NCI-H2171 (cell line): ENCODE measurements at places on chromosomes 13 and 19.

DNA sequence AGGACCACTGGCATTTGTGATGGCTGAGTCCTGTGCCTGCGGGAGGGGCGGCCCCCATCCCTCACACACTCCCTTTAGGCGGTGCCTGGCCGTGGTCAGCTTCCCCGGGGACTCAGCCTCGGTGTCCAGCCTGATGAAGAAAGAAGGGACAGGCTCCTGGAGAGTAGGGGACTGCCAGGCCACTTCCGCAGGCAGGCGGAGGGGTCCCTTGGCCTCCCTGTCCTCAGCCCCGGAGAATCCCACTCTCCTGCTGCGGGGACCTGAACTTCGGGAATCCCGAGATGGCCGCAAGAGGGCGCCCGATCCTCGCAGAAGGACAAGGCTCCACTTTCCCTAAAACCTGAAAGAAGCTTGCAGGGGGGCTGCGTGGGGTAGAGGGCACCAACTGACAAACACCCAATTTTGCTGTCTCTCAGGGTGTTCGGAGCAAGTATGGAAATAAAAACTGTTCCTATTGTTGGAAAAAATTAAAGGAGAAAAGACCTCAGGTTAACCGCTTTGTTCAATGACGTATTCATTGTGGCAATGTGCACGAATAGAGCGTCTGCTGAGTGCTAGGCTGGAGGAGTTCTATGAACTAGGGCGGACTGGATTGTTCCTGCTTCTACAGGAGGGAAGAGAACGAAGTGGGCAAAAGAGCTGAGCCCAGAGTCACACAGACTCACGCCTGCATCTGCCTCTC is 297.3 kb downstream of the ZNF536 start:
- peak; percentile 63 for DNase-seq

DNA sequence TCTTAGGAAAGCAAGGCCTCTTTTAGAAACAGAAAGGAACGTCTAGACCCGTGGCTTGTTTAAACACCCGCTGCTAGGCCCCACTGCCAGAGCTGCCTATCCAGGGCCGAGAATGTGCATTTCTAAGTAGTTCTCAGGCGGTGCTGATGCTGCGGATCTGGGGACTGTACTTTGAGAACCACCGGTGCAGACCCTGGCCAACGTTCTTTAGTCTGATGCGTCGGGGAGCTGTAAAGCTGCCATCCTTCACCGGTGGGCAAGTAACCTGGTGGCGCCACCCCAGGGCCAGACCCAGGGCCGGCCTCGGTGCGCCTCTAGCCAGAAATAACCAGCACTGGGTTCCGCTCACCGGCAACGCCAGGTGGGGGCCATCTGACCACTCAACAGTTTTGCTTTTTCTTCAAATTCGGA is 47.1 kb downstream of the TGDS start:
- no peak for DNase-seq

- no peak for DNase-seq
Measured at GRCh38 chr13:58698531-58698930, 1067.0 kb downstream of the PCDH17 start.

DNA sequence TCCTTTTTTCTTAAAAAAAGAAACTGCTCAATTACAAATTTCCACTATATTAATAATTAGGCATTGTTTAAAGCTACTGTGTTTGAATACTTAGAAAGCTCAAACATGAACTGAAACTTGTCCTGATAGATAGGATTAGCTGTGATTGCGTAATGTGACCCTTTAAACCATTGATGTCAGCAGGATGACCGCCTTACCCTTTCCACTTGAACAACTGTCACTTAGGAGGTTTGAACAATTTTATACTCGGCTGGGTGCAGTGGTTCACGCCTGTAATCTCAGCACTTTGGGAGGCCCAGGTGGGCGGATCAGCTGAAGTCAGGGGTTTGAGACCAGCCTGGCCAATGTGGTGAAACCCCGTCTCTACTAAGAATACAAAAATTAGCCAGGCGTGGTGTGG is 2.9 kb downstream of the LAMP1 start:
- no peak for DNase-seq

DNA sequence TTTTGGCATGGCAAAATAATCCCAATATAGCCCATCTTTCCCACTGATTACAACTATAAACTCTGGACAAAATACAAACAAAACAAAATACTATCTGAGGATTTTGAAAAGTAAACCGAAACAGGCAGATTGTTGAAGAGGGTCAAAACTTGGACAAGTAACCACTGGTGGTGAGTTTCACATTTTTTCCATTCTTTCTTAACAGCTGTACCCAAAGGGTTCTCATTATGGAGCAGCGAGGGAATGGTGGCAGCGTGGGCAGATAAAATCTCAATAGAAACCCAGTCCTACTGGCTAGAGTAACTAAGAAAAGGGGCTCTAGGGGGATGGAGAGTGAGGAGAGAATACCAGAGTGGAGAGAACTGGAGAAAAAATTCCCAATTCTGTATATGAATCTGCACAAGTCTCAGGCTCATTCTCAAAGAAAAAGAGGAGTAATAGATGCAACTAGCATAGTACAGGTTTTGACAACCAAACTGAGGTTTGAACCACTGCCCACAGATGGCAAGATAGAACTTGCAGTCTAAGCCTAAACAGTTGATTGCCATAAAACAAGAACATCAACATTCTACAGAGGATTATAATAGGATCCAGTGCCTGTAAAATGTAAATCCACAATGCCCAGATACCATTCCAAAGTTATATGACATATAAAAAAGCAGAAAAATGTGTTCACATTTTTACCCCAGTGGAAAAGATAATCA is 284.5 kb downstream of the KCNRG start:
- no peak for DNase-seq

DNA sequence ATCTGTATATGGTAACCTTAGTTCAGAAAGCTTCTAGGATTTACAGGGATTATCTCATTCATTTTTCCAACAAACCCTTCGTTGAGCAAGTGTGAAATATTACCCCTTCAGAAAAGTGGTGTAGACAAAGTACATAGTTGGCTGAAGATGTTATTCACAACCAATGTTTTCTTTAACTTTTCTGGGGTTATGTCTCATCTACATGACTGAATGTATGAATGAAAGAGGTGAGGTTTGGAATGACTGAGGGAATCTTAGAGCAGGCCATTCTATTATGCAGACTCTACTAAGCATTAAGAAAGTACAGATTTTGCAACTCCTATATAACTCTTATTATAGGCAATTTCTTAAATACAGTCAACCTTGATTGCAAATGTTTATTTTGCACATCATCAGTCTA is 167.2 kb downstream of the NDFIP2 start:
- DNase-seq = no peak

GRCh38 chr13:33401238-33401637 is 115.7 kb upstream of the STARD13 start:
- peak; percentile 5 for DNase-seq

DNA sequence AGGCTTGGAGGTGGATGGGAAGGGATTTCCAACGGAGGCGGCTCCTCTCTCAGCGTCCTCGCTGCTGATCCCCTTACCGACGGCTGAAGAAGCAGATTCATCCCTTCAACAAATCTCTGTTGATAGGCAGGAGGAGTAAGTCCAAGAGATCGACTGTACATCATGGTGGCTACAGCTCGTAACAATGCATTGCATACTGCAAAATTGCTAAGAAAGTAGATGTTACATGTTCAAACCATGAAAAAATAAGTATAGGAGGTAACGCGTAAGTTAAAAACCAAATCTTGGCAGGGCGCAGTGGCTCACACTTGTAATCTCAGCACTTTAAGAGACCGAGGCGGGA is 468 bp upstream of the SLC39A3 start:
- no peak for DNase-seq

- DNase-seq = no peak
Measured at GRCh38 chr13:79307433-79307861, 98.6 kb downstream of the RBM26 start.

DNA sequence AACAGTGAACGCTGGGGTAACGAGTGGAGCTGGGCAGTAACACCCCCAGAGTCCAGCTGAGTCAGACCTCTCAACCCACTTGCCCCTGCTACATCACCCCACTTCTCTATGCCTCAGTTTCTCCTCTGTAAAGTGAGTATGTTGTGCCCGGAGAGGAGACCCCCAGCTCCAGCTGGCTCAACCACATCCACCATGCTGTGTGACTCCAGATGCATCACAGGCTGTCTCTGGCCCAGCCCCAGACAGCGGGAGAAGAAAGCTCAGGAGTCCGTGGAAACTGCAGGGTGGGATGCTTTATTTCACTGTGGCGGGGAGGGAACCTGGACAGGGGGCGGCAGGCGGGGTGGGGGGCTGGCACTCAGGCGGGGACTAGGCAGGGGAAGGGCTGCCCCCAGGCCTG is 9.6 kb upstream of the ELL start:
- DNase-seq = no peak

- DNase-seq = no peak
Measured at GRCh38 chr13:35530581-35530980, 54.1 kb upstream of the MAB21L1 start.

- DNase-seq = no peak
Measured at GRCh38 chr13:75385708-75386083, 96.3 kb downstream of the TBC1D4 start.
